ENCODE measurements at places on chromosomes 11 and 22. TPM values are rescaled to one million over a fixed set of nuclear protein-coding genes. Genes with fewer than 3 reads are reported as not detected.

The DMC1 gene
- total RNA-seq, result 17.6 TPM

The LRRC55 gene
- total RNA-seq, result 0.19 TPM

DNA sequence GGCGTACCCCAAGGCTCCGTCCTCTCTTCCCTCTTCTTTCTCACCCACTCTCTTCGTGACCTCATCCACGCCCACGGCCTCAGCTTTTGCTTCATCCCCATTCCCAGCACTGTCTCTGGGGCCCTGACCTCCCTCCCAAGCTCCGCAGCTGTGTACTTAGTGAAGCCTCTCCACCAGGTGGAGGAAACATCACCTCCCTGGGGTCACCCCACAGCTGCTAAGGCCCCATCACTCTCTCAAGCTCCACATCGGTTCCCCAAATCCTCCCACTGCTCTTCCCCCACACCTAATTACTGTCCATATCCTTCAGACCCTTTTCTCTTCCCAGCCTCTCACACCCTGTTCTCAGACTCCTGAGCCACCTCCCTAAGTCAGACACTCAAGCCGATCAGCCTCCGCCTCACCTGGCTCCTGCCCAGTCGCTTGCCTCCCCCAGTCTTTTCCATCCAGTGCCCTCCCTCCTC lies 7.9 kb upstream of the SYT7 start:
- no peak for DNase-seq

DNA sequence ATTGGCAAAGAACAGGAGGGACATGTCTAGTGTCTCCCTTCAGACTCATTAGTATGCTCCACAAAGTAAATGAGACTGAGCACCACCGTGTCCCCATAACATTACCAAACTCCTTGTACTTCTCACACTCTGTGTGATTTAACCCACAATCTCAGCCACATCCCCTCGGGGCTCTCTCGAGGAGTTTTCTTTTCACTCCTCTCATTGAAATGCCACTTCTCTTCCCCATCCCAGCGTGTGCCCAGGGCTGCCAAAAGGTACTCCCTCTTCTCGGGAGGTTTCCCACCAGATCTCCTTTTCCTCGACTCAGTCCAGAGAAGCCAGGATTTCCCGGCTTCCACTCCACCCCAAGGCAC lies 1.1 kb downstream of the RBFOX2 start:
- DNase-seq, result peak; percentile 35

GRCh38 chr11:20374741-20375300 lies 11.3 kb downstream of the HTATIP2 start:
- DNase-seq, result no peak

- no peak for DNase-seq
Observed at GRCh38 chr22:38938925-38939324, 18.5 kb upstream of the APOBEC3A start.

The RAG1 gene
- 1.5 TPM for total RNA-seq

All from testis (tissue), 5 donors.